GM03348 (cell line): ENCODE measurements at places on chromosomes 3 and 15.
A peak's percentile ranks its signal among the peaks of the same experiment; 100 is the strongest.

DNA sequence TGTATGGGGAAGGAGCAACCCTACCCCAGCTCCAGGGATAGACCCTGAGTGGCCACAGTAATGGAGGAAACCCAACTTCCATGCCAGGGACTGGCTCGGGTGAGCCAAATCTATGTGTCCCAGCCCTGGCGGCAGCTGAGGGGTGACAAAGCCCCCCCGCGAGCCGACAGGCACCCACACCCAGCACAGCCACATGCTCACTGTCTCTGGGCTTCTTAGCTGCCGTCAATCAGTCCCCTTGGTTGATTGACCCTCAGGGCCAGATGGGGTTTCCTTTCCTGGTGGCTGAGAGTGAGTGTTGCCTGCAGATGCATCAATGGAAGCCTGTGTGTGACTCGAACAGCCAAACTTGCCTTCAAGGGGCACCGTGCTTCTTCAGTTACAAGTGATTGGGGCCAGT is 2.1 kb upstream of the OCA2 start:
- no peak for DNase-seq

DNA sequence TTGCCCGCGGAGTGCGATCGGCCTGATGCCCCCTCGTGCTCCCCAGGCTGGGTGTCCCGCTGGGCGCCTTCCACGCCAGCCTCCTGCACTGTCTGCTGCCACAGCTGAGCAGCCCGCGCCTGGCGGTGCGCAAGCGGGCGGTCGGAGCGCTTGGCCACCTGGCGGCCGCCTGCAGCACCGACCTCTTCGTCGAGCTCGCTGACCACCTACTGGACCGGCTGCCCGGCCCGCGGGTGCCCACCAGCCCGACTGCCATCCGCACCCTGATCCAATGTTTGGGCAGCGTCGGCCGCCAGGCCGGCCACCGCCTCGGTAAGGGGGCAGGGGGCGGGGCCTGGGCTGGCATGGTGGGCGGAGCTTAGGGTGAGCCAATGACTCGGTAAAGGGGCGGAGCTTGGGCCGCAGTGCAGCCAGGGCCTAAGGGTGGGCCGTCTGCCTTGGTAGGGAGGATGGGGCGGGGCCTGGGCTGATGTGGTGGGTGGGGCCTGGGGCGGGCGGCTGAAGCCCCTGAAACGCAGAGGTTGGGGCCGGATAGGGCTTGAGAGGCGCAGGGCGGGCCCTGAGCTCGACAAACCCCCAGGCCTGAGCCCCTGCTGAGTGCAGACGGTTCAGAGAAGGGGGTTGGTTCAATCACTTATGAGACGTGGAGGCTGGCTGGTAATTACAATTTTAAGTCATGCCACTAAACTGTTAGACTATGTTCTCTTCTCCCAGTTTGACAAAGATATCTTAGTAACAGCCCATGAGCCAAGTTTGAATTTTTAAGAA is 13.7 kb downstream of the CAND2 start:
- DNase-seq, result peak; percentile 99

GRCh38 chr3:41693799-41694198 is 268.1 kb downstream of the ULK4 start:
- DNase-seq, result no peak

DNA sequence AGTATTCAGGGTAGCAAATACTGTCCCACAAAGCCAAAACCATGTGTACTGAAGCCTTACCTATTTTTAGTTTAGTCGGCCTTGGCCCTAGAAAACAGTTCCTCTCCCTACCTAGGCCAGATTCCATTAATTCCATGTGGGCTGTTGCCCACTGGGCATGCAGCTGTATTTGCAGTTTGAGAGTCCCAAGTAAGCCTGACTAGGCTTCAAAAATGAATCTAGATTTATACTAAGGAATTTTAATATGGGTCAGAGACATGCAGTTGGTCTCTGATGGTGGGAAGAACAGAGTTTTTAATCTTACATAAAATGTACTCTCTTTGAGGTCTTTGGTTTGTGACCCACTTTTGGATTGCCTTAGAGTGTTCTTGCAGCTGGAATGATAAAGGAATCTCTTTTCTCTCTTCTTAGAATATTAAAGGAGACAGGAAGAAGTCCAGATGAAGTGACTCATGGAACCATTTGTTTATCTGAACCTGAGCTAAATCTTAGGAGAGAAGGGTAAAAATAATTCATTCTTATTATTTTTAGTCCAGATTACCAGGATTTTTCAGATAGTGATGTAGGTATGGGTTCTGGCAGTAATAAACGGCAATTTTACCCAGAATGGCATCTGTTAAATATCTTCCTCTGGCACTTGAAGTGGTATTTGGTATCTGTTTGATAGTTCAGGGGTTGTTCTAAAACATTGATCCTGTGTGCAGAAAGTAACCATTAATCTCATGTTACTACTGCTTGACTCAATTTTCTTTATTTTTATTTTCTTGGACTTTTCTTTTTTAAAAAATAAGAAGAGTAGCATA is 33.8 kb downstream of the GLCE start:
- peak; percentile 14 for DNase-seq

GRCh38 chr3:43348350-43348749 is 62.0 kb downstream of the SNRK start:
- no peak for DNase-seq

- no peak for DNase-seq
These were observed 13.3 kb upstream of the IL16 start for GRCh38 chr15:81183439-81183775.

DNA sequence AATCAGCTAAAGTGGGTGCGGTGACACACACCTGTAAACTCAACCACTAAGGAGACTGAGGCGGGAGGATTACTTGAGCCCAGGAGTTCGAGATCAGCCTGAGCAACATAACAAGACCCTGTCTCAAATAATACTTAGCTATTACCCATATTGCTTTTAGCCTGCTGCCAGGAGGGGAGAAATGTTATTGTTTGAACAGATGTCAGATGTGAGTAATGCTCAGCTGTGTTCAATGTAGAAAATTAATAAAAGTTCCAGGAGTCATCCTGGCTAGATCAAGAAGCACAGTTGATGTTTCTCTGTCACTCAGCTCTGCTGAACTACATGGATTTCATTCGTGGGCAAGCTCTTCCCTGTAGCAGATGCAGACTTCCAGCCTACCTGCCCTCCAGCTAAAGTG is 22.2 kb downstream of the LSM3 start:
- DNase-seq, result no peak
